Caco-2 (cell line): ENCODE measurements at places on chromosomes 5 and 9. TPM values are rescaled to one million over a fixed set of nuclear protein-coding genes. Genes with fewer than 3 reads are reported as not detected.

DNA sequence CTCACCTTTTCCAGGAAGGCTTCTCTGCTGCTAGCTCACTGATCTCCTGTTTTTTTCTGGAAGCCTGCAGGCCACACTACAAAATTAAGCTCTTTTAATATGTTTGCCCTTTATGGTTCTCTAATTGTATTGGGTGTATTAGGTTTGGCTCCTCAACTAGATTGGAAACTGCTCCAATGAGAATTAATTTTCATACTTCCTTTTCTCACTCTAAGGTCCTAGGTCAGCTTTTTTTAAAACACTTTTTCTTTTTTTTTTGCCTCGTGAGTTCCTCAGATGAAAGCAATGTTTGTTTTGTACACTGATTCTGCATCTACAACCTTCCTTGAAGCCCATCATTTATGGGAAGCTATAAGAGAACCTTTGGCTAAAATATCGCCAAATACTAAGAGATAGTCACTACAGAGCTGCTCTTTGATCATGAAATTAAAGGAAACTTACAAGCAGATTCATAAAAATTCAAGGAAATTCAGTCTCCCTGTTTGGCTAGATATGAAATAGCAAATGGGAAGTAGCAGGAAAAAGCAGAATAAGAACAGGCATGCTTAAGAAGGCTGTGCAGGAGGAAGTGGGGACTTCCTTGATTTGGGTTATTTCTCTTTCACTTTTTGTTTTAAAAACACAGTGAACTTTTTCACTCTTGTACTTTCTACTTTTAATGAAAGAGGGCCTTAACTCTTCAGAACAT is 55.2 kb upstream of the FYB1 start:
- no peaks in the 10 kb centered on the region for H3K27me3 ChIP-seq
- H3K4me3 ChIP-seq: no peak overlapping the region
- peaks cover 13% of the 10 kb centered on the region for H3K4me1 ChIP-seq
- H3K36me3 ChIP-seq: no peaks in the 10 kb centered on the region
- no peak for DNase-seq
- H3K27ac ChIP-seq: no peak overlapping the region

GRCh38 chr9:764986-765385 is 76.5 kb upstream of the DMRT1 start:
- H3K36me3 ChIP-seq: no peaks in the 10 kb centered on the region
- no peaks in the 10 kb centered on the region for H3K27me3 ChIP-seq
- no peaks in the 10 kb centered on the region; the same call in 1 of the 2 replicates for H3K4me1 ChIP-seq
- no peak for DNase-seq
- no peak overlapping the region for H3K27ac ChIP-seq

GRCh38 chr9:35790385-35791296 is 750 bp upstream of the NPR2 start:
- 0 out of 2 replicates have a peak, but pooled peaks cover 1% of the 10 kb centered on the region for H3K36me3 ChIP-seq
- peaks cover 8% of the 10 kb centered on the region; the same call in 1 of the 2 replicates for H3K4me1 ChIP-seq
- H3K4me3 ChIP-seq: no peak overlapping the region
- H3K27me3 ChIP-seq: no peaks in the 10 kb centered on the region

The RNF38 gene
- total RNA-seq: 41.0 and 43.3 TPM in 2 replicates

The KCNIP1 gene
- not detected in 2 replicates for total RNA-seq
